NCI-H2081 treated with DMSO at 0.1 percent for 48 hours (cell line): ENCODE measurements at places on chromosomes 1 and 21.

- DNase-seq = no peak
Measured at GRCh38 chr1:5768014-5768413, 224.2 kb downstream of the NPHP4 start.

GRCh38 chr1:116457946-116458604 lies 85.0 kb downstream of the ATP1A1 start:
- no peak for DNase-seq

GRCh38 chr1:40976952-40977690 lies 2.4 kb upstream of the CTPS1 start:
- DNase-seq = no peak

DNA sequence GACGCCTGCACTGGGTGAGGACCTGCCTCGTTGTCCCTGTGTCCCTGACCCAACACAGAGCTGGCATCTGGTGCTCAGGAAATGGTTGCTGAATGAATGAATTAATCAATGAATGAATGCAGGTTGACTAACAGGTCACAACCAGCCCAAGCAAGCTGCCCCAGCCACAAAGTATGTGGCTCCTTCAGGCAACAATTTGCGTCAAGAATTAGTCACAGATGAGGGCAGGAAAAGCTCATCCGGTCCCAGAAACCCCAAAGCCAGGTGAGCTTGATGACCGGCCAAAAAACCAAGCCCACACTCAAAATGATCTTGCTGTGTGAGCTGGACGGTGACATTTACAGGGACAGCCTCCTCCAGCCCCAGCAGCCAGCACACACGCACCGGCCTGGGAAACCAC lies 40.6 kb upstream of the GPR153 start:
- DNase-seq = no peak

- DNase-seq = no peak
Measured at GRCh38 chr1:31924839-31925238, 13.3 kb downstream of the PTP4A2 start.

DNA sequence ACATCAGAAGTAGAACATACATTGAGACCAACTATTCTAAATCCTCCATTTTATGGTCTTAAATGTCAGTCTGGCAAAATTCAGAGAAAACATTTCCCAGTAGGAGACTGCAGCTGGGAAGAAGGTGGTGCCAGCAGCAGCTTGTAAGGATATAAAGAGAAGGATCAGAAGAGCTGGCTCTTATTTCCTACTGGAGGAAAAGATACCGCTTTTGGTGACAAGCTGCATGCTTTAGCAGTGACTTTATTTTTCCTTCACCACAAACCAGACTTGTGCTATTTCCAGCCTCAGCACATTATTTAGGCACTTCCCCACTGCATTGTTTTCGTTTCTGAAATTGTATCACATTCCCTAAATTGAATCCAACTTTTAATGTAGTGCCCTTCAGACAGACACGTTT lies 28.4 kb downstream of the RNF11 start:
- no peak for DNase-seq

DNA sequence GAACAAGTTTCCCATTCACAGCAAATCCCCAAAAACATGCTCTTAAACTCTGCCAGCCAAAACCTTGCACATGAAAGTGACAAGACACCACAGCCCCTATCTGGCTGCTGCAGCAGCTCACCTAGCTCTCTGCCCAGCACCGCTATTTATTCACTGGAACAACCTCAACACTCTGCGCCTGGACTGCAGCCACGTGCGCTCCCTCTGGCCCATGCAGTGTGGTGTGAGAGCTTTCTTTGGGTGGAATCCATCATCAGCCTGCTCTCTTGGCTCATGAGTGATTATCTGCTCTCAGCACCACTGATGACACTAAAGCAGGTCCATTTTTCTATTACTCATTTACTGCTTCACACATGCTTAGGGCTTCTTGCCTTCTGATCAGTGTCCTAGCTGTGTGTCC lies 11.4 kb downstream of the KCNJ6 start:
- no peak for DNase-seq

DNA sequence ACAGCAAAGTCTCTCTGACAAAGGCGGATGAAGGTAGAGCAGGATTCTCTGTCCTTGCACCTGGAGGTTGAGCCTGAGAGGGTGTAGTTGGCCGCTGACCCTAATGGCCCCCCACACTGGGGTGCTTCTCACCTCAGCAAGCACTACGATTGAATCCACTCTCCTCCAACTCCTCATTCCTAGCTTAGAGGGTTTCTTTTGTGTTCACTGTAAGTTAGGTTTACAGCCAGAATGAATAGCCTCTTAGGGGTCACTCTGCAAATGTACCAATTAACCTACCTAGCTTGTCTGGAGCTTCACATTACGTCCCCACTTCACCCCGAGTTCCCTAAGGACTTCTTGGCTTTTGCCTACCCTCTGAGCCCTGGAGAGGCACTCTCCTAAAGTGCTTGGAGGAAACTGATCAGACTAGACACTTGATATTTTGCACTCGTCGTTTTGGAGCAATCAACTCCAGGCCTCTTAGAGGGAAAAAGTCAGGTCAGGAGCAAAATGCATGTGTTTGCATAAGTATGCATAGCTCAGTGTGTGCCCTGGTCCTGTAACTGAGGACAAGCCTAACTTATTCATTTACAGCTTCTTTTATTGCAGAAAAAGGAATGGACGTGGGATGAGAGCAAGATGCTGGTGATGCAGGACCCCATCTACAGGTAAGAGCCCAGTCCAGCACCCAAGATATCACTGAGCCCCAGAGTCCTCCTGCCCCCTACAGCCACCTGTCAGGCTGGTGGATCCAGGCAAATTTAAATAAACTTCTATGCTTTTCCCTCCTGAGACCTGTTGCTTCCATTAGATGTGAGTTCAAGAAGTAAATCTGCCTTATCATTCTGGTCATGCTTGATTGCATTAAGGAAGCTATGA lies 76.4 kb downstream of the SPATA46 start:
- no peak for DNase-seq

- no peak for DNase-seq
Measured at GRCh38 chr1:53176452-53177208, 20.0 kb upstream of the CPT2 start.

GRCh38 chr1:21867451-21867996 lies 55.5 kb downstream of the LDLRAD2 start:
- DNase-seq = no peak

GRCh38 chr21:16535626-16536025 lies 805.8 kb downstream of the USP25 start:
- no peak for DNase-seq

DNA sequence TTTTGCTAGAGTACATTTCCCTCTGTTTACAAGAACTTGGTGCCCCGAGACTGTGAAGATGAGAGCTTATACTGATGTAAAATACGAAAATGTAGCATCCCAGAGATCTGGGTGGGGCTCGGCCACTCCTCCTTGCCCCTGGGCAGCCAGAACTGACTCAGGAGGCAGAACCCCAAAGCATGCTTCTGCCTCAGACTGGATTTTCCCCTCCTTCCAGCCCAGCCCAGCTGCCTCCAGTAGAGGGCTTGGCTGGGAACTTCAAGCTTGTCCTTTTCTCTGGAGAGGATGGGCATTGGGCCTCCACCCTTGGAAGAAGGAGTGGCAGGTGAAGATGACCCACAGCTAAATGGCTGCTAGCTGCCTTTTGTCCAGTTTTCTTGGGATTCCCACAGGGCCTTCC lies 24.3 kb upstream of the BTG2 start:
- DNase-seq = no peak

- DNase-seq = no peak
Measured at GRCh38 chr21:43826623-43826974, 37.2 kb downstream of the RRP1 start.

- DNase-seq = no peak
Measured at GRCh38 chr1:181647314-181648035, 164.2 kb downstream of the CACNA1E start.

DNA sequence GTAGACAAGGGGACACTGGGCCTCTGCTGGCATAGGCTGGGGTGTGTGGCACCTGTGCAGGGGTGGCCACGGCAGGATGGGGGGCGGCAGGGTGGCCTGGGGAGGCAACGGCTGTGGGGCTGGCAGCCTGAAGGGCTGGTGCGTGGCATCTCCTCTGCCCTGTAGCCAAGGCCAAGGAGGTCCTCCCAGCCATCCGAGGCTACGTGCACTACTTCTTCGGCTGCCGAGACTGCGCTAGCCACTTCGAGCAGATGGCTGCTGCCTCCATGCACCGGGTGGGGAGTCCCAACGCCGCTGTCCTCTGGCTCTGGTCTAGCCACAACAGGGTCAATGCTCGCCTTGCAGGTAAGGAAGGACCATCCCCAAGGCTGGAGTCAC lies 36.0 kb upstream of the LHX4 start:
- no peak for DNase-seq

GRCh38 chr1:207647671-207648333 lies 2.9 kb downstream of the CR1L start:
- DNase-seq = no peak

GRCh38 chr1:168178227-168178637 lies 530 bp upstream of the TIPRL start:
- no peak for DNase-seq

DNA sequence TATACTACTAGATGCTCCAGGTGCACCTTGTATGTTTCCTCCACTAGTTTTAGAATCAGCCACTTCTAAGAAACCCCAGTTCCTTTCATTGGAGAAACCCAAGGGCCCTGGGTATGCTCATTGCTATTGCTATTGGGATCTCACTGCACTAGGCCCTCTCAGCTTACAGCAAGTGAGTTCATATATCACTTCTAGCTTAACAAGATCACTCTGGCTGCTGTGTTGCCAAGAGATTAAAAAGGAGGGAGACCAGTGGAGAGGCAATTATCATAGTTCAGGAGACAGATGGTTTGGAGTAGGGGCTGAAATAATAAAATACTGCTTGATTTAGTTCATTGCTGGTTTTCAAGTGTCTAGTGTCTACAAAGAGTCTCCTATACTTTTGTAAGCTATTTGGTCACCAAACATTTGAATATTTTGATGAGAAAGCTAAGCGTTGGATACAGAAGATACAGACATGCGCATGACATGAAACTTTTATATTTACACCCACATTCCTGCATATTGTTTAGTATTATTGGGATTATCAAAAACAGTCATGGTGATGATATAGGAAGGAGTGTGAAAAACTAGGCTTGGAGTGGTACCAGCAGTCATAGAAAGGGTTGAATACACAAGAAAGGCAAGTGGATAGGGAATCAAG lies 671.9 kb downstream of the ADGRL2 start:
- DNase-seq = no peak

DNA sequence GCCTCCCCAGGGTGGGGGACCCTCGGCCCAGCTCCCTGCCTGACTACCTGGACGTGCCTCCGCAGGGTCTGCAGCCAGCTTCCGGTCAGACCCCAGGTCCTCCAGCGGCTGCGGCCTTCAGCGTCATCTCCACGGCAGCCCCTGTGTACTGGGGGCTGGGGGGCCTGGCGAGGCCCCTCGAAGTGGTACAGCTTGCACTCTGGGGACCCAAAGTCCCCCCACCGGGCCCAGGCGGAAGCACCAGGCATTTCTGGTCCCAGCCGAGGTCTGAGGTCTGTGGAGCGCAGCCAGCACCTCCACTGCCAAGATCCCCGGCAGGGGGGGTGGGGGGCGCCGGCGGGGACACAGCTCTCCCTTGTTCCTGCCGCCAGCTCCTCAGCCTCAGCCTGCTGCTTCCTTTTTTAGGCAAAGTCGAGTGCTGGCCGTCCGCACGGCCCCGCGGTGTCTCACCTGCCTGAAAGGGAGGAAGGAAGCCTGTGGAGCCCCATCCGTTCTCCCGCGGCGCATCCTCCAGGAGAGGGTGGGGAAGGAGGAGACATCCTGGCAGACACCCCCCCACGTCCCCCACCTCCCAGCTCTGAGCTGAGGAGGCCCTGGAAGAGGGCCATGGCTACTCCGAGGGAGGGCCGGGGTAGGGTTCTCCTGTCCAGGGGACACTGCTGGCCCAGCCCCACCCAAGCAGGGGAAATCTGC lies 1.2 kb upstream of the VWA1 start:
- DNase-seq = no peak

GRCh38 chr1:237509748-237510147 lies 381.0 kb downstream of the ZP4 start:
- DNase-seq = no peak

- DNase-seq = no peak
Measured at GRCh38 chr21:44994047-44994694, 54.3 kb downstream of the SLX9 start.
